ENCODE measurements at places on chromosomes 2 and 18. TPM values are rescaled to one million over a fixed set of nuclear protein-coding genes. Genes with fewer than 3 reads are reported as not detected.

Gene ABCB11
- 0.01 TPM for total RNA-seq

Gene RSAD2
- total RNA-seq: 0.13 TPM

Gene GPAT2
- 0.02 TPM for total RNA-seq

Gene LIPG
- 0.24 TPM for total RNA-seq

Gene C1QL2
- total RNA-seq: 0.31 TPM

Gene B4GALT6
- 4.1 TPM for total RNA-seq

Gene C2orf78
- total RNA-seq: not detected

Gene ASXL3
- total RNA-seq: not detected

Gene REG1B
- total RNA-seq: not detected

Gene CCDC85A
- total RNA-seq: 0.31 TPM

Gene PRSS56
- 0.10 TPM for total RNA-seq

All from A549 treated with AZD2906 at 1 μM for 4 hours (cell line).